ENCODE measurements at places on chromosomes 3 and 15.

- peaks cover 22% of the 10 kb centered on the region for H3K4me1 ChIP-seq
- no peaks in the 10 kb centered on the region for H3K36me3 ChIP-seq
- H3K4me3 ChIP-seq: no peak overlapping the region
- no peak for DNase-seq
- no peak overlapping the region for H3K27ac ChIP-seq
- H3K27me3 ChIP-seq: no peaks in the 10 kb centered on the region
Measured at GRCh38 chr3:195438371-195438770, 4.4 kb downstream of the ACAP2 start.

- no peak for DNase-seq
- no peak overlapping the region for H3K4me3 ChIP-seq
- no peaks in the 10 kb centered on the region for H3K4me1 ChIP-seq
- H3K36me3 ChIP-seq: no peaks in the 10 kb centered on the region
- H3K27ac ChIP-seq: no peak overlapping the region
Measured at GRCh38 chr3:155651489-155652218, 93.2 kb downstream of the PLCH1 start.

DNA sequence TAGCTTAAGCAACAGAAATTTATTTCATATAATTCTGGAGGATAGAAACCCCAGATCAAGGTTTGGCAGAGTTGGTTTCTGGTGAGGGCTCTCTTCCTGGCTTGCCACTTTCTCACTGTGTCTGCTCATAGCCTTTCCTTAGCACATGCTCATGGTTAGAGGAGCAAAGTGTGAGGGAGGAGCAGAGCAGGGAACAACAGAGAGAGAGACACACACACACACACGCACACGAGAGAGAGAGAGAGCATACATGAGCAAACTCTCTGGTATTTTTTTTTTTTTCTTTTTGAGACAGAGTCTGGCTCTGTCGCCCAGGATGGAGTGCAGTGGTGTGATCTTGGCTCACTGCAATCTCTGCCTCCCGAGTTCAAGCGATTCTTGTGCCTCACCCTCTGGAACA lies 36.8 kb upstream of the ZDHHC23 start:
- no peaks in the 10 kb centered on the region for H3K36me3 ChIP-seq
- no peak overlapping the region for H3K27ac ChIP-seq
- no peaks in the 10 kb centered on the region for H3K4me1 ChIP-seq
- DNase-seq: no peak

- peaks cover 3% of the 10 kb centered on the region for H3K36me3 ChIP-seq
- DNase-seq: no peak
- H3K4me3 ChIP-seq: no peak overlapping the region
- no peaks in the 10 kb centered on the region for H3K27me3 ChIP-seq
- peak overlapping the region; percentile 52 for H3K27ac ChIP-seq
Measured at GRCh38 chr3:8532251-8532871, 30.7 kb downstream of the LMCD1 start.

DNA sequence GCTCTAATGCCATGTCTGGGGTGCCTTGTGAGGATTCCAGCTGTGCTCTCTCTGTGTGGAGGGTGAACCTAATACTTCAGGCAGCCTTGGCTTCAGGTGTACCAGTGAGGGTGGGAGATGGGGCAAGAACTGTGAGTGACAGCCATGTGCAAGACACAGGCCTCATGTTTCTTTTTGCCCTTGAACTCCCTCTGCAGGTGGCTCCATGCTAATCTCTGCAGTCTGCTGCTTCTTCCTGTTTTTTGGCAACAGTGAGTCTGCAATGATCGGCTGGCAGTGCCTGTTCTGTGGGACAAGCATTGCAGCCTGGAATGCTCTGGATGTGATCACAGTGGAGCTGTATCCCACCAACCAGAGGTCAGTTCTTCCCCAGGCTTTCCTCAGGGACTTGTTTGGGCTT lies 189.3 kb downstream of the SV2B start:
- no peak overlapping the region for H3K4me3 ChIP-seq
- no peaks in the 10 kb centered on the region for H3K36me3 ChIP-seq
- no peaks in the 10 kb centered on the region for H3K27me3 ChIP-seq
- no peak for DNase-seq

DNA sequence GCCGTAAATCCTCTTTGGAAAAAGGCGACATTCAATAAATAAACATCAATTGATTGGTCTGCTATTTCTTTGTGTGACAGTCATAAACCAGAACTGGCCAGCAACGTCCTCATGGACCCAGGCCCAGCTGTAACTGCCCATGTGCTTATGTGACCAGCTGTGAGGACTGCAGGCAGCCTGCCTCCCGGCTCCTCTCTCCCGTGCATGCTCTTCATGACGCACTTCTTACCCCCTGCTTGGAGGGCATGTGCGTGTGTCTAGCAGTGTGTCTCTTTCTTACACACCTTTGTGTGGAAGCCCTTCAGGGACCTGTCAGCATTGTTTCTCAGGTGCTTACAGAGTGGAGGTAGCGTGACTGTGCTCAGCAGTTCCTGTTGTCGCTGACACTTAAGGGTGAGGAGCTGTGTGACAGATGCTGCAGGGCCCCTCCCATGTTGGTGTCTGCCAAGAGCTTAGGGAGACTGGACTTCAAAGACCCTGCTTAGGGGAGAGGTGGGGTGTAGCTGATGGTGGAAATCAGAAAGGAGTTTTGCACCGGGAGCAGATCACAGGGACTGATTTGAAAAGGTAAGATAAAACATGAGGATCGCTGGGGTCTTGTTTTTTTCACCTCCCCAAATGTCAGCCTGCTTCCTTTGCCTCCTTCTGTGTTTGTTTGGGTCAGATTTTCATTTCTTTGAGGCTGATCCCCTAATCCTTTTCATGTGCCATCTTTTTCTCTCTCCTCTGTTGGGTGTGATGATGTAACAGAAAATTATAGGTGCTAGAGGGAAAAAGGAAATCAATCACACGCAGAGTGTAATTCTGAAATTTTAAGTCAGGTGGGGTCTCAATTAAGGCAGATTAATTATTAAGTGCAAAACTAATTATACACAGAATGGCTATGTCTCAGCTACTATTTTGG lies 2.1 kb downstream of the PODXL2 start:
- no peak overlapping the region for H3K4me3 ChIP-seq
- DNase-seq: no peak
- H3K27ac ChIP-seq: no peak overlapping the region
- no peaks in the 10 kb centered on the region for H3K36me3 ChIP-seq
- H3K27me3 ChIP-seq: no peaks in the 10 kb centered on the region
- peaks cover 12% of the 10 kb centered on the region for H3K4me1 ChIP-seq

DNA sequence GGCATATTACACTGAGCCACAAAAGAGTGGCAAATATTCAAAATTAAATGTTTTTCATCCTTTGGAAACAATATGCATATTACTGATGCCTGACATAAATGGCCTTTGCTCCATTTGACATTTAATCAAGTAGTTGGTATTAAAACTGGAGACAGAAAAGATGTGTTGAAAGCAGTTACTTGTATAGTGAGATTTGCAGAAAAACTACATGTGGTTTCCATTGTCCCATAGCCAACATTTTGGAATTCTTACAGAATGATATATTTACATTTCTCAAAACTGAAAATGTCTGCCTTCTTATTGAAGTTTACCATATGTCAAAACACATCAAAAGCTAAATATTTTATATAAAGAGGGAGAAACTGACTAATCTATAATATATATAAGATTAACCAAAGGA lies 21.6 kb downstream of the SHOX2 start:
- no peak for DNase-seq
- H3K27me3 ChIP-seq: no peaks in the 10 kb centered on the region
- H3K4me1 ChIP-seq: no peaks in the 10 kb centered on the region
- H3K4me3 ChIP-seq: no peak overlapping the region

- no peak overlapping the region for H3K4me3 ChIP-seq
- no peak overlapping the region for H3K27ac ChIP-seq
- H3K36me3 ChIP-seq: no peaks in the 10 kb centered on the region
- H3K4me1 ChIP-seq: peaks cover 10% of the 10 kb centered on the region
Measured at GRCh38 chr3:84963137-84963536, 4.3 kb downstream of the CADM2 start.

DNA sequence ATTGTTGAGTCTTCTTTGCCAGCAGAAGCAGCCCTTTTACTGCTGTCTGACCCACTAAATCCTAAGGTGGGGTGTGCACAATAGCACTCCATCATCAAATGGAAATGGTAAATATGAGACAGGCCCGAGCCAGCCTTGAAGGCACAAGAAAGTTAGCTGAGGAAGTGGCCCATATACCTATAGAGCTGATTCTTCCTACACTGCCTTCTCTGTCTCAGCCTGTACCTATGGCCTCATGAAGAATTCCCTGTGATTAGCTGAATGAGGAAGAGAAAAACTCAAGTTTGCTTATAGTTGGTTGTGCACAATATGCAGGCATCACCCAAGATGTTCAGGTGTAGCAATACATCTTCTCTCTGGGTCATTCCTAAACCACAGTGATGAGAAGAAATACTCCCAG lies 31.7 kb upstream of the XCR1 start:
- no peaks in the 10 kb centered on the region for H3K27me3 ChIP-seq
- no peaks in the 10 kb centered on the region for H3K36me3 ChIP-seq
- peaks cover 3% of the 10 kb centered on the region for H3K4me1 ChIP-seq
- no peak for DNase-seq
- H3K4me3 ChIP-seq: no peak overlapping the region
- no peak overlapping the region for H3K27ac ChIP-seq

DNA sequence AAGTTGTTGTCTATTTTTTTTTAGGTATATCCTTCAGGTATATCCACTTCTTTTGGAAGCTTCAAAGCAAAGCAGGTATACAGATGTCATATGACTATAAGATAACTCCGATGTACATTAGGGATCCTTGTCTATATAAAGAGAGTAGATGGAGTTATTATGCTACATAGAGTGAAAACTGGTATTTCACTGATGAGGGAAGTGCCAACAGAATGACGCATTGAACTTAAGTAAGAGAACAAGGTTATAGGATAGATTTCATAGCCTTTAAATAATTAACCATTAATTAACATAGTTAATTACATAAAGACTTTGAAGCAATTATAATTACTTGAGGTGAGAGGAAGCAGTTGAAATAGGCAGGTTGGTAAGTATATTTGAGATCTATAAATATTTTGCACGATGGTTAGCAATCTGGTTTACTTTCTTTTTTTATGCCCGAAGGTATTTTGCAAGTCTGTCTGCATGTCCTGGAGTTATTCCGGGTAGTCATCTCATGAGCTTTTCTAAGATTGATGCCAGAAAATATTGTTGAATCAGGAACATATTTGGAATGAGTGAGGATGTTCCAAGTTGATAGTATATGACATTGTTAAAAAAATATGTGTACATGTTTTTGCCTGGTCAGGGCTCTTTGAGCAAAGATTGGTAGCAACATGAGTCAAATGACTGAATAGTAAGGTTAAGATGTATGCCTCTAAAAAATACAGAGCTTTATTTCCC lies 299.5 kb upstream of the KCNMB2 start:
- no peaks in the 10 kb centered on the region for H3K4me1 ChIP-seq
- H3K27me3 ChIP-seq: no peaks in the 10 kb centered on the region
- H3K36me3 ChIP-seq: no peaks in the 10 kb centered on the region
- no peak for DNase-seq
- no peak overlapping the region for H3K27ac ChIP-seq
- no peak overlapping the region for H3K4me3 ChIP-seq

DNA sequence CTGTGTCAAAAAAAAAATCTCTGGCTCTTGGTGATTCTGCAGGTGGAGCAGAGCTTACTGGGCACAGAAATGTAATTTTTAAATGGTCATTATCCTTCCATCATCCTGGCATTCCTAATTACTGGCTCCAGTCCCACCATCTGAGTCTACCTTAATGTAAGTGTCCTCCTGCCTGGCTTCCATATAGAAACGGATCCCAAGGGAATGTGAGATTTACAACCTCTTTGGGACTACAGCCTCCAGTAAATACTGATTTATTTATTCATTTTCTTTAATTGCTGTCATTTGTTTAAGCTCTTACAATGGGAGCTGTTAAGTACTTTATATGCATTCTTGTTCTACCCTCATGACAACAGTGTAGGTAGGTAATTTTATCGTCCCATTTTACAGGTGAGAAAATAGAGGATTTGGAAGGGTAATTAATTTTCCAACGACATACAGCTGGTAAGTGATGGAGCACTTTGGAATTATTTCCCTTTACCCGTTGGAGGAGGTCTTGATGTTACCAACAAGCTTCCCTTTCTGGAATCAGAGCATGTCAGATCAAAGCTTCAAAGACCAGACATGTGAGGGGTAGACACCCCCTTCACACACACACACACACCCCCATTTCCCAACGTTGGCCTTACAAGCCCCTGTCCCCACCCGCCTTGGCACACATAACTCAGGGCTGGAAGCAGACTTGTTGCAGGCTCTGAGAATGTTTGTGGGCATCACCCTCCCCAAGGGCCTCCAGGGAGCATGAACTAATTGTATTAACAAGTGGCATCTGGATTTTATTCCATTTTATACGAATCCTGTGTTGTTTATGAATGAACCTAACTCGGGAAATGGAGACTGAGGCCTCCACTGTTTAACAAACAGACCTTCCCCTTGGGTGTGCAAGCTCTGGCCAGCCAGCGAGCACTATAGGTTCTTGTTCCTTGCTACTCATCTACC lies 116.9 kb downstream of the ALDH1A2 start:
- H3K27ac ChIP-seq: no peak overlapping the region
- no peak for DNase-seq
- no peaks in the 10 kb centered on the region for H3K36me3 ChIP-seq
- H3K27me3 ChIP-seq: no peaks in the 10 kb centered on the region
- H3K4me1 ChIP-seq: no peaks in the 10 kb centered on the region

GRCh38 chr3:188690064-188690463 lies 481.7 kb upstream of the TPRG1 start:
- no peak overlapping the region for H3K27ac ChIP-seq
- H3K4me3 ChIP-seq: no peak overlapping the region
- peaks cover 39% of the 10 kb centered on the region for H3K4me1 ChIP-seq
- no peaks in the 10 kb centered on the region for H3K36me3 ChIP-seq
- H3K27me3 ChIP-seq: no peaks in the 10 kb centered on the region
- no peak for DNase-seq

- H3K36me3 ChIP-seq: no peaks in the 10 kb centered on the region
- H3K27me3 ChIP-seq: no peaks in the 10 kb centered on the region
- DNase-seq: no peak
- H3K4me1 ChIP-seq: no peaks in the 10 kb centered on the region
- H3K27ac ChIP-seq: no peak overlapping the region
Measured at GRCh38 chr3:72872183-72872582, 15.7 kb upstream of the GXYLT2 start.

DNA sequence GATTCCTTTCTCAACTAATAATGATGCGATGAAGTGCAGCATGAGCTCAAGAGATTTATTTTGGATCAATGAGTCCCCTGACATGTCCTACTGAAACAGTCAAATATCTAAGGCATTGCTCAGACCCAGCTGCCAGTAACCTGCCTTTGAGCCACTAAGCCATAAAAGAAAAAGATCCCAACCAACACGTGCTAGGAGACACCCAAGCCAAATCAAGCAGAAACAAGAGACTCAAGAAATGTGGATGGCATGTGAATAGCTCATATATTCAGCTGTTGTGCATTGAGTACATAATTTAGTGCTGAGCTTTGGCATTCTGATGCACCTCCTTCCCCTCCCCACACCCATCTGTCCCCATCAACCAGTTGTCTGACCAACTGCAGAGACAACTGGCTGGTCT lies 29.2 kb downstream of the GJD2 start:
- DNase-seq: no peak
- H3K27me3 ChIP-seq: no peaks in the 10 kb centered on the region
- no peak overlapping the region for H3K27ac ChIP-seq
- no peak overlapping the region for H3K4me3 ChIP-seq
- H3K36me3 ChIP-seq: no peaks in the 10 kb centered on the region
